ENCODE measurements at places on chromosomes 13 and 19.

- H3K4me1 ChIP-seq: peaks cover 70% of the 10 kb centered on the region
- no peaks in the 10 kb centered on the region for H3K27me3 ChIP-seq
- peak overlapping the region; percentile 65 for H3K4me3 ChIP-seq
- H3K36me3 ChIP-seq: peaks cover 11% of the 10 kb centered on the region
- H3K27ac ChIP-seq: peak overlapping the region; percentile 99
These were observed 301.0 kb downstream of the NDFIP2 start for GRCh38 chr13:79781829-79782540.

GRCh38 chr13:95579303-95579702 is 26.8 kb downstream of the CLDN10 start:
- H3K27ac ChIP-seq: no peak overlapping the region
- peaks cover 20% of the 10 kb centered on the region for H3K4me1 ChIP-seq
- peaks cover 53% of the 10 kb centered on the region for H3K36me3 ChIP-seq
- no peak for DNase-seq

GRCh38 chr13:76048131-76048530 is 412.0 kb downstream of the LMO7 start:
- no peaks in the 10 kb centered on the region for H3K4me1 ChIP-seq
- DNase-seq: no peak
- H3K27ac ChIP-seq: no peak overlapping the region

DNA sequence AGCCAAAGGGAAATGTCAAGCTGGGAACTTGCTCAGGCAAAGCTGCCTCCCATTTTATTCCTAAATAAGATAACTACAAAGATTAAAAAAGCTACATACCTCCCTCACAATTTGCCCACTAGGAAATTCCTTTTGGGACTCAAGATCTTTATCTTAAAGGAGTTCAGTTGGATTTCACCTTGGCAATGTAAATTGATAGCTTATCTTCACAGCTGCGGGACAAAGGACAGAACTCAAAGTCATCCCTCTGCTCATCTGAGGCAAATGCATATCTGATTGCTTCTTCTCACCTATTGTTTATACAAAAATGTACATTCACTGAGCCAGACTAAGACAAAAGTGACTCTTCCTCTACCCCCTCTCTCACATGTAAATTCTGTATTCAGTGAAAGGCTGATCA is 47.8 kb downstream of the FGF14 start:
- H3K4me3 ChIP-seq: no peak overlapping the region
- no peak overlapping the region for H3K27ac ChIP-seq
- peaks cover 7% of the 10 kb centered on the region for H3K27me3 ChIP-seq
- DNase-seq: no peak
- H3K36me3 ChIP-seq: no peaks in the 10 kb centered on the region

DNA sequence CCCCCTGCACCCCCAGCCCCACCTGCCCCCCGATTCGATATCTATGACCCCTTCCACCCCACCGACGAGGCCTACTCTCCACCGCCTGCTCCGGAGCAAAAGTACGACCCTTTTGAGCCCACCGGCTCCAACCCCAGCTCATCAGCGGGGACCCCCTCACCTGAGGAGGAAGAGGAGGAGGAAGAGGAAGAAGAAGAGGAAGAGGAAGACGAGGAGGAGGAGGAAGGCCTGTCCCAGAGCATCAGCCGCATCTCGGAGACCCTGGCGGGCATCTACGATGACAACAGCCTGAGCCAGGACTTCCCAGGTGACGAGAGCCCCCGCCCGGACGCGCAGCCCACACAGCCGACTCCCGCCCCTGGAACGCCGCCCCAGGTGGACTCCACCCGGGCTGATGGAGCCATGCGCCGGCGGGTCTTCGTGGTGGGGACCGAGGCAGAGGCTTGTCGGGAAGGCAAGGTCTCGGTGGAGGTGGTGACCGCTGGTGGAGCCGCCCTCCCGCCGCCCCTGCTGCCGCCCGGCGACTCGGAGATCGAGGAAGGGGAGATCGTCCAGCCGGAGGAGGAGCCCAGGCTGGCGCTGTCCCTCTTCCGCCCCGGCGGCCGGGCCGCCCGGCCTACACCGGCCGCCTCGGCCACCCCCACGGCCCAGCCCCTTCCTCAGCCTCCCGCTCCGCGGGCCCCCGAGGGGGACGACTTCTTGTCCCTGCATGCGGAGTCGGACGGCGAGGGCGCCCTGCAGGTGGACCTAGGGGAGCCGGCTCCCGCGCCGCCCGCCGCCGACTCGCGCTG is 9.2 kb downstream of the SCAF1 start:
- H3K4me3 ChIP-seq: no peak overlapping the region
- no peak for DNase-seq
- H3K36me3 ChIP-seq: peaks cover 50% of the 10 kb centered on the region
- H3K27me3 ChIP-seq: no peaks in the 10 kb centered on the region
- H3K27ac ChIP-seq: no peak overlapping the region

- DNase-seq: no peak
- no peak overlapping the region for H3K27ac ChIP-seq
- H3K4me3 ChIP-seq: no peak overlapping the region
- H3K4me1 ChIP-seq: peaks cover 30% of the 10 kb centered on the region
- H3K36me3 ChIP-seq: peaks cover 34% of the 10 kb centered on the region
These were observed 6.9 kb downstream of the PPP1R15A start for GRCh38 chr19:48879025-48879637.

GRCh38 chr13:21069561-21070004 is 8.2 kb upstream of the LATS2 start:
- H3K27ac ChIP-seq: no peak overlapping the region
- no peaks in the 10 kb centered on the region for H3K36me3 ChIP-seq

GRCh38 chr19:1811472-1811894 is 593 bp downstream of the ATP8B3 start:
- DNase-seq: no peak
- H3K27ac ChIP-seq: no peak overlapping the region
- peaks cover 29% of the 10 kb centered on the region for H3K27me3 ChIP-seq

- peaks cover 90% of the 10 kb centered on the region for H3K27me3 ChIP-seq
- peaks cover 21% of the 10 kb centered on the region for H3K4me1 ChIP-seq
- H3K4me3 ChIP-seq: no peak overlapping the region
- DNase-seq: no peak
These were observed 10.2 kb downstream of the NPHS1 start for GRCh38 chr19:35841961-35842595.

GRCh38 chr13:110942248-110942981 is 27.5 kb upstream of the ANKRD10 start:
- no peak for DNase-seq
- H3K4me1 ChIP-seq: no peaks in the 10 kb centered on the region
- H3K27ac ChIP-seq: no peak overlapping the region
- no peak overlapping the region for H3K4me3 ChIP-seq
- H3K36me3 ChIP-seq: no peaks in the 10 kb centered on the region
- H3K27me3 ChIP-seq: peaks cover 15% of the 10 kb centered on the region

- DNase-seq: no peak
- H3K36me3 ChIP-seq: no peaks in the 10 kb centered on the region
- H3K4me3 ChIP-seq: no peak overlapping the region
- peaks cover 49% of the 10 kb centered on the region for H3K4me1 ChIP-seq
These were observed 440.9 kb downstream of the TSHZ3 start for GRCh38 chr19:30908262-30908771.

- peaks cover 13% of the 10 kb centered on the region for H3K4me1 ChIP-seq
- H3K36me3 ChIP-seq: no peaks in the 10 kb centered on the region
- H3K4me3 ChIP-seq: peak within 1 kb of the TSS; percentile 44
- DNase-seq: peak; percentile 51
- H3K27ac ChIP-seq: no peak within 1 kb of the TSS
- peaks cover 80% of the 10 kb centered on the region for H3K27me3 ChIP-seq
These were observed at the start of gene ADAMTSL5 for GRCh38 chr19:1512671-1513498. Gene ADAMTSL5 (minus strand): TSS chr19:1513019. CDS start chr19:1510943, 2,076 bp downstream.

GRCh38 chr13:20901668-20902437 is 693 bp downstream of the XPO4 start:
- peaks cover 20% of the 10 kb centered on the region for H3K36me3 ChIP-seq
- peaks cover 5% of the 10 kb centered on the region for H3K27me3 ChIP-seq
- DNase-seq: peak; percentile 57

DNA sequence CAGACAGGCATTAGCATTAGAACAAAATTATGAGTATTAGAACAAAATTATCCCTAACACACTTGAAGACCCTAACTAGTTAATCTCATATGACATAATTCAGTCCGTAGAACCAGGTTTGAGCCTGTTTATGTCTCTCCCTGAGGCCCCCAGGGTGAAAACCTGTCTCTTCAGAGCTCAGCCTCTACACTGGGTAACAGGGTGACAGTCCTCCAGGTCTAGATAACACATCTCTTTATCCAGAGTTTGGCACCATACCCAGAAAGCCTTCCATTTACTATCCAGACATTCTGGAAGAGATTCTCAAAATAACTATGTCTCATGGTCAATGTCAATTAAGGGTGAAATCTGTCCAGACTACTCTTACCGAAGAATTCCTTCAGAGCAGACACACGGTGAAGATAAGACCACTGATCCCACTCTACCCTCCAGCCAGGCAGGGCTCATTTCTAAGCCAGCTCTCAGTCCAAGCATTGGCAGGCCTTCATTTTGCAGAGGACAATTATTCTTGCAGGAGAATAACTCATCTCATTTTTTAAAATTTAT is 1195.3 kb downstream of the EFNB2 start:
- no peak overlapping the region for H3K4me3 ChIP-seq
- DNase-seq: no peak
- peaks cover 9% of the 10 kb centered on the region for H3K4me1 ChIP-seq

GRCh38 chr13:36700170-36700569 is 26.4 kb downstream of the SERTM1 start:
- no peaks in the 10 kb centered on the region for H3K36me3 ChIP-seq
- no peaks in the 10 kb centered on the region for H3K4me1 ChIP-seq
- DNase-seq: no peak
- H3K4me3 ChIP-seq: no peak overlapping the region
